Aorta (tissue), 5 donors: ENCODE measurements at places on chromosomes 12 and 14. TPM values are rescaled to one million over a fixed set of nuclear protein-coding genes. Genes with fewer than 3 reads are reported as not detected.
A peak's percentile ranks its signal among the peaks of the same experiment; 100 is the strongest.

DNA sequence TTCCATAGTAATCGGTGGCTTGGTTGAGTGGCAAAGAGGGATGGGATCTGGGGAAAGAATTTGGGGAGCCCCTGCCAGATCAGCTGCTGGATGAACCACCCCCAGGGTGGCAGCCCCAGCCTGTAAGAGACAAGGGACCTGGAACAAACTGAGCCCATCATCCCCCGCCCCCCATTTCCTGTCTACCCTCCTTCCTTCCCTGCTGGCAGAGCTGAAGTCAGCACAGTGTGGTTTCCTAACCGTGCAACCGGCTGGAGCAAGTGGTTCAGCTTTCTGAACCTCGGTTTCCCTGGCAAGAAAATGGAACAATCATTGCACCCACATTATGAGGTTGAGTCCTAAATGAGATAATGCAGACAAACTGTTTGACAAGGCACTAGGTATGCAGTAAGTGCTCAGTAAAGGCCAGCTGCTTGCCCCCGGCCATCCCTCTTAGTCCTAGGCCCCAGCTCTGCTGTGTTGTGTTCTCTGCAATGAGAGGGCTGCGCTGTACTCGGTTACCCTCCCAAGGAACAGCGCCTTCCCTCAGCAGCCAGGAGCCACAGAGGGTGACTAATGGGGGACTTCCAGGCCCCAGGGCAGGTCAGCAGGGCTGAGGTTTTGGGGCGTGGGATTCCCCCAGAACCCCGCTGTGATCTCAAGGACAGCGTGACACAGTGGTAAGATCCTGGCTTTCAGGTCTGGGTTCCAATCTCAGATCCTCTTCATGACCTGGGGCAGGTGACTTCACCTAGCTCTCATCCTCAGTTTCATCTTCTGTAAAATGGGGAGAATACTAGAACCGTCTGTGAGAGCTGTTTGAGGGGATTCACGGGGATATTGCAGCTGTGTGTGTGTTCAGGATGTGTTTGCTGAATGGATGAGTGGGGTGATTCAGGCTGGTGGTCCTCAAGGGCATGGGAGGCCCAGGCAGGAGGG lies 16.5 kb downstream of the SELPLG start:
- no peak for DNase-seq

KRT3 gene
- not detected for total RNA-seq

SERPINA5 gene
- total RNA-seq: 9.0 TPM

ENDOU gene
- total RNA-seq: 1.7 TPM

GRCh38 chr14:46344327-46344937 lies 307.1 kb downstream of the RPL10L start:
- no peak for DNase-seq

TBX5 gene
- 0.42 TPM for total RNA-seq

DNA sequence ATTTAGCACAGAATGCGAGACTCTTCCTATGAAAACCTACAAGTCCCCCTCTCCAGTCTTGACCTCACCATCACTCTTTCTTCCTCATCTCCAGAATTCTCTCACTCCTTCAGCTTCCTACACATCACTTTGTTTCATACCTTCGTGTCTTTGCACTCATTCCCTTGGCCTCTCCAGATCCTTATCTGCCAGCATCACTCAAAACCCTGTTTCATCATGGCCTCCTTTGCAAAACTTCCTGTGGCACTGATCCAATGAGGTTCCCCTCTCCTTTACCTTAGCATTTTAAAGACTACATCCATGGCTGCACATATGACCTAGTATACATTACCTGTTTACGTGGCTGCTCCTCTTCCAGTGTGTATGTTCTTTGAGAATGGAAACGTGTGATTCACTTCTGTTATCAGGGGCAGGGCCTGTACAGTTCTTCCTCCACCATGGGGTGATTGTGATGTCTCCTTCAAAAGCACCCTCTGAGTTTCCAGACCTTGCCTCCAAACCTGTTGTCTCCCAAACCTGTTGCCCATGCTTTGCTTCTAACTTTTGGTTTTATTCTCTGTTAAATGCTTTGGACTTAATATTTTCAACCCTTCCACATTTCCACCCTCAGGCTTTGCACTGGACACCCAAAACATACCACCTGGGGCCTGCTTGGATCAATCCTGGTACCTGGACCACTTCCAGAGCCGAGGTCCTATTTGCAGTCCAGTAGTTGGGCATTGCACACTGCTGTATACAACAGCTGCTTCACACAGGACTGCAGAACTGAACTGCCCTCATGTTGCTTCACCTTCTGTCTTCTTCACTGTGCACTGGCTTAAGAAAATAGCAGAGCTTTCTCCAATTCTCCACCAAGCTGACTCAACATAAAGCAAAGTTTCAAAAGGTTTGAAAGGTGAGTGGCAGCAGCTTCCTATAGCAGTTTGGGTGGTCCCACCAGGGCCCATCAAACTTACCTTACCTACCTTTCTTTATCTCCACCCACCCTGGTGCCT lies 131.7 kb downstream of the LLPH start:
- DNase-seq: no peak

DNA sequence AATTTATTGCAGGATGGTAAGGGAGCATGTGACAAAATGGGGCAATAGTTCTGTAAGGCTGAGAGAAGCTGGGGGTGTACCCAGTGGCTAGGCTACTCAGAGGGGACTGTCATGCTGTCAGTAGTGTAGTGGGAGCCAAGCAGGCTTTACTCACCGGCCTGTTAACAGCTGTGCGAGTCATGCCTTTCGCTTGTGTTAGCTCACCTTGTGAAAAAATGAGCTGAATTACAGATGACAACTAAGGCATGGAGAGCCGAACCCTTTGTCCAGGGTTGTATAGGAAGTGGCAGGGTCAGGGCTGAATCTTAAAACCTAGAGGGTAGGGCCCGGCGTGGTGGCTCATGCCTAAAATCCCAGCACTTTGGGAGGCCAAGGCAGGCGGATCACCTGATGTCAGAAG lies 37.9 kb downstream of the SH2B3 start:
- peak; percentile 51 for DNase-seq

GRCh38 chr12:81329085-81329484 lies 251.2 kb downstream of the ACSS3 start:
- no peak for DNase-seq

- DNase-seq: no peak
Observed at GRCh38 chr12:14613718-14614117, 46.0 kb upstream of the PLBD1 start.
